ENCODE measurements at places on chromosomes 2 and 18.

DNA sequence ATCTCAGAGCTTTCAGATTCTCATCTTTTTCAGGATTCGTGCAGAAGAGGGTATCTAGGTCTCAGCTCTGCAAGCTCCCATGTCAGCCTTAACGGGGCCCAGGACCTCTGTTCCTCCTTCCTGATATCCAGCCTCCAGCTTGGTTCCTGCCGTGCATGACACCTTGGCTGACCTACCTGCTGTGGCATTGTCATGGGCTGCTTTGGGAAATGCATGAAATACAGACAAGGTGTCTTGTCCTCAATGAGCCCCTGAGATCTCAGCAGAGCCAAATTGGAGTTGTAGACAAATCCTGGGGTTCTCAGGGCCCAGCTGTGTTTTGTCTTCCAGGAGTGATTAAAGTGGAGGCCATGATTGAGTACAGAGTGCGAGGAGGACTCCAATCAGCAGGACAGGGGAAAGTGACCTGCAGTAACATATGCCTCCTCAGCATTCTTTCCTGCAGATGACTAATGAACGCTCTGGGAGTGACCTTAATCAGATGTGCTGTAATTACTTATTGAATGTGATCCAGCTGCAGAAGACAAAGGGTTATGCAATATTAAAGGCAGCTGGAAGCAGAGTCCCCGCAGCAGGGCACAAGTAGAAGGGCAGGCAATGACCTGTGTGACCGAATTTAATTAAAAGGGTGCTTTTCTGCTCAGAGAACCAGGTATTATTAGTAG is 141.1 kb downstream of the CCBE1 start:
- no peak for DNase-seq

- DNase-seq: no peak
These were observed 11.2 kb downstream of the ANKAR start for GRCh38 chr2:189685540-189686229.

DNA sequence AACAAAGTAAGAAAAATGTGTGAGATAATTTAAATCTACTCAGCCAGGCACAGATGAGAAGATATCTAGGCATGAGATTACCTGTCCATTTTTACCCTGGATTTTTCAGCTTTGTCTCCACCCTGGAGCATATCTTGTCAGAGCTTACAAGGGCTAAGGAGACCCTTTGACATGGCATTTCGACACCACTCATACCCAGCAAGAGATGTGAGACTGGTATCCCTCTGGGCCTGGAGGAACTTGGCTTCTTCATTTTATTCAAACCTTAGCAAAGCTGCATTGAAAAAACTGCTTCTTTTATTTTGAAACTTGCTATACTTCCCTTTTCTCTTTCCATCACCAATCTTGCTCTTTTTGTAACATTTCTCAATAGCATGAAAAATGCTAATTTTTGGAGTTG is 194.9 kb upstream of the HNMT start:
- DNase-seq: no peak

DNA sequence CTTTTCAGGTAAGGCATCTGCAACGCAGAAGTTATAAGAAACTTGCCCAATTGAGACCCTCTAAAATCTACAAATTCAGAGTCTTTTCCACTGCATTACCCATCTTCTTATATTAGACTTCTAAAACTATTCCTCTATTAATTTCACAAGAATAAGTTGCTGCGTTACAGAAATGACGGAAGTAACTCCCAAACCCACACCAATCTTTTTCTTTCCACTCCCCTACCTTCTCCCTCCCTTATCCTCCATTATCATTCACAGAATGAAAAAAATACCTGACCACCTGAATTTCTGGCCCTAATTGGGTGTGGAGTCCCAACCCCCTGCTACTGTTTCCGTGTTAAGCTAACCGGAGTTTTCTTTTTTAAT is 689 bp downstream of the RPRD1A start:
- no peak for DNase-seq

DNA sequence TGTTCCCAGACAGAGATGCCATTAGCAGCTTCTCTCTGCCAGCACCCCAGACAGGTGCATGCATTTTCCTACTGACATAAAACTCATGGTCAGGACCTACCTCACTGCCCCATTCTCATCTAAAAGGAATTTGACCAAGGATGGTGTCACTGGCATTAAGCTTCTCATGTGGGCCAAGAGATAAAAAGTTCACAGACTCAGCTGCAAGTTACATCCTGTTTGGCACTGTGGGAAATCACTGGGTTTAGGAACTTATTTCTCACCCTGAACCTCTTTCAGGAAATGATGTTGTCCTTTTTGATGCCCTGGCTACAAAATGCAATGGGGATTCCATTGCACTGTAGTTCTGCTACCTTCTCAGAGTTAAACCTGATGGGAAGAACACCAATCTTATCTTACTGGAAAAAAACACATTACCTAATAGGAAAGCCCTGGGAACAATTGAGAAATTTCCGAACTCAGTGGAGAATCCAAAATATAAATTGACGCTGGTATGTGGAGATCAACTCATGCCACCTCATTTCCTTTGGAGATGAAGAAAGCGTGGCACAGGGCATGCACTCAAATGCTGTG is 252.1 kb upstream of the COPS8 start:
- no peak for DNase-seq

GRCh38 chr2:219500135-219500534 is 1.4 kb downstream of the GMPPA start:
- DNase-seq: no peak

DNA sequence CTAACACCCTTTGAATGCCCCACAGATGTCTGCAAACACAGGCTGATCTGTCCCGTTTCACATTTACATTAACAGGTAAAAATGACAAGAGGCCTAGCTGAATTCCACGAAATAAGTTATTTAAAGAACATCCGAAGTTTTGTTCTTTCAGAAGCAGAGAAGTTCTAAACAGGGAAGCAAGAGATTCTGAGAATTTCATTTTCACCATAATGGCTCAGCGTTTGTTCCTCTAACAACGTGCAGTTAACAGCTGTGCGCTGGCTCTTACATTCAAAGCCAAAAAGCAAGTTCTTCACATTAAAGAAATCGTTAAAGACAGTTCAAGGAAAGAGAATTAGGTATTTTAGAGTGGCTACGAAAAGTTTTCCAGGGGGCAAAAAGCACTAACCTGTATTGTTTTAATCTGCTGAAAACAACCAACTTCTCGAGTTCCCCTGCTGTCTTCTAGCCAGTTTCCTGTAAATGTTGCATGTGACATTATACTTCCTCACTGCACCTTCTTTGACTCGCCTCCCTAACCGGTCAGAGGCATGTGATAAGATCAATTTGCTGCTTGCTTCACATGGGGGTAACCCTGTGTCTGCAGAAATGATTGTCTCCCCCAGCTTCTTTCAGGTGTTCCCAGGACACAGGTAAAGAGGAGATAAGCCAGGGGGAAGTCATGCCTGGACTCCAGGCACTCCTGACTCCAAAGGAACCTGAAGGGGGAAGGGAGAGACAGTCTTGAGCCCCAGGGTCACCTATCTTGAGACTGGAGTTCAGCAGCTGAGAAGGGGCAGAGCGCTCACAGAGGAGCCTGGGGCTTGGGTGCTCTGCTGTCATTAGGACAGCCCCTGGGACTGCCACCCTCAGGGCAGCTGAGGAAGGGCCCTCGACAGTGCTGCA is 36.8 kb upstream of the WIPF1 start:
- DNase-seq: no peak

DNA sequence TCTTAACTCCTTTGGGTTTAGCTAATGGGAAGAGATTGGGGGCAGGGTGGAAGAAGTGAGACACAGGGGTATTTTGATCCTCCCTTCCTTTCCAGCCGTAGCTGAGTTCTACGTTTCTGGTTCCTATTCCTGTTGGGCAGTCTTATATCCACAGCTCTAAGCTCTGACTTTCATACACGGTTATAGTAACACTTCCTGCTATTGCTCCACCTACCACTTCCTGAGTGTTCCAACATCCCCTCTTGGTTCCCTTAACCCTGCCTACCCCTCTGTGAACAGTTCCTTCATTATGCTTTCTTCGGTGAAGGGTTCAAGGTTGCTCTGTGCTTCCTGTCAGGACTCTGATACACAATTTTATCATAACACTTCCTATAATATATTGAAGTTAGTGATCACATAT is 205.1 kb downstream of the DNAH7 start:
- no peak for DNase-seq
